Activated CD4-positive, alpha-beta T cell treated with anti-CD3 and anti-CD28 coated beads, Interleukin-10, Interleukin-2, amounts not matched to agents 100 ng/mL and 50 ng/mL, durations not matched to agents 16 hours and 8 hours (primary cell): ENCODE measurements at places on chromosomes 13 and 19.

DNA sequence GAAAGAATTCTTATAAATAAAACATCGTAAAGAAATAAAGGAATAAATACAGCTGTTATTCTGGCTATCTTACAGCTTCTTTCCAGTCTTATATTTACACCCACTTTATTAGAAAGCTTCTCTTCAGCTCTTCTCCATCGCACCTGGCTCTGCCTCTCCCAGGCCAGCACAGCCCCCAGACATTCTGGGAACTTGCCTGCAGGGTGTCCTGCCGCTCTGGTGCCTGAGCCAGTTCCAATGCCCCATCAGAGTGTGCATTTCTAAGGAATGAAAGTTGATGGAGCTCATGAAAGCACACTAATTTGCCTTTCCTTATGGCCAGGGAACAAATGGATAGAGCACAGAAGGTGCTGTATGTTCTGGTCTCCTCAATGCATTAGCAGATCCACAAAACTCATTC is 68.7 kb downstream of the MIPEP start:
- DNase-seq: no peak

- DNase-seq: peak; percentile 19
Measured at GRCh38 chr13:114019367-114019766, 45.5 kb upstream of the C13orf46 start.

DNA sequence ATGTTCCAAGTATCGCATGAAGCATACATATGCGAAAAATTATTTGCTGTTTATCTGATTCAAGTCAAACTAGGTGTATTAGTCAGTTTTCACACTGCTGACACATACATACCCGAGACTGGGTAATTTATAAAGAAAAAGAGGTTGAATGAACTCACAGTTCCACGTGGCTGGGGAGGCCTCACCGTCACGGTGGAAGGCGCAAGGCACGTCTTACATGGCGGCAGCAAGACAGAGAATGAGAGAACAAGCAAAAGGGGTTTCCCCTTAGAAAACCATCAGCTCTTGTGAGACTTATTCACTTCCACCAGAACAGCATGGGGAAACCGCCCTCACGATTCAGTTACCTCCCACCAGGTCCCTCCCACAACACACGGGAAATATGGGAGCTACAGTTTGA is 13.0 kb upstream of the PROZ start:
- peak; percentile 26 for DNase-seq

- no peak for DNase-seq
Measured at GRCh38 chr19:40224342-40225150, 1.9 kb downstream of the CCNP start.

GRCh38 chr19:11293433-11294389 is 2.2 kb upstream of the TSPAN16 start:
- peak; percentile 91 for DNase-seq

DNA sequence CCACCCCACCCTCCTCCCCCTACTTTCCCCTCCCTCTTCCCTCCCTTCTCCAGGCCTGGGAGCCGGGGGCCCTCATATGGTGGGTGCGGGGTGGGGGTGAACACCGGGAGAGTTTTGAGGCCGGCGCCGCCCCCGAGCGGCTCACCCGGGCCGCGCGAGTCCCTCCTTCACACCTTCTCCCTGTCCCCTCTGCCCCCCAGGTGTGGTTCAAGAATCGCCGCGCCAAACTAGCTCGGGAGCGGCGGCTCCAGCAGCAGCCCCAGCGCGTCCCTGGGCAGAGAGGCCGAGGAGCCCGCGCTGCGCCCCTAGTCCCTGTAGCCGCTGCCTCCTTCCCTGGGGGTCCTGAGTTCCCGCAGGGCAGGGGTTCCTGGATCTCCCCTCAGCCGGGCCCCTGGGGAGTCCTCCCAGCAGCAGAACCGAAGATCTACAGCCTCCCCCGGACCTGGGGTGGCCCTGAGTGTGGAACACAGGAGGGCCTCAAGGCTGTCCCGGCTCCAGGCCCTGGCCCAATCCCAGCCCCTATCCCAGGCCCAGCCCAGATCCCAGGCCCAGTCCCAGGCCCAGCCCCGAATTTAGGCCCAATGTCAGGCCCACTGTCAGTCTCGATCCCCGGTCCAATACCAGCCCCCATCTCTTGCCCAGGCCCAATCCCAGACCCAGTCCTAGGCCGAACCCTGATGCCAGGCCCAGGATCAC is 1.7 kb downstream of the TPRX2 start:
- no peak for DNase-seq

GRCh38 chr13:106061781-106062180 is 473.7 kb downstream of the EFNB2 start:
- no peak for DNase-seq

- DNase-seq: no peak
Measured at GRCh38 chr13:97976610-97977521, 23.4 kb downstream of the IPO5 start.

DNA sequence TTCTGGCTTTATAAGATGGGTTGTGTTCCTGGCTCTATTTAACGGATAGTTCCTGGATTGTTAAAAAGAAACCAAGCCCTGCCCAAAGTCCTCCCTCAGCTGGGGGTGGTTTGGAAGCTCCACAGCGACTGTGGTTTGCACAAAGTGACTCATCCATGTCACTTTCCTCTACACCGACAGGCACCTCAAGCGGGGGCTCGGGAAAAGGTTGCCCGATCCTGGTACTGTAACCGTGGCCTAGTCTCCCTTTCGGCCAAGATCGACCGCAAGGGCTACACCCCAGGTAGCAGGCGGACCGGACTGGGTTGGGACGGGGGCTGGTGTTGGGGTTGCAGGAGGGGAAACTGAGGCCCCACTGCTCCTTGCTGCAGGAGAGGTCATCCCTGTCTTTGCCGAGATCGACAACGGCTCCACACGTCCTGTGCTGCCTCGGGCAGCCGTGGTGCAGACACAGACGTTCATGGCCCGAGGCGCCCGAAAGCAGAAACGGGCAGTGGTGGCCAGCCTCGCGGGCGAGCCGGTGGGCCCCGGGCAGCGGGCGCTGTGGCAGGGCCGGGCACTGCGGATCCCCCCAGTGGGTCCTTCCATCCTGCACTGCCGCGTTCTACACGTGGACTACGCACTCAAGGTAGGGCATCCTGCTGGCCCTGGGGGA is 1.6 kb downstream of the ARRDC2 start:
- DNase-seq: peak; percentile 57

GRCh38 chr19:18789883-18790565 is 1.1 kb downstream of the COMP start:
- DNase-seq: no peak

DNA sequence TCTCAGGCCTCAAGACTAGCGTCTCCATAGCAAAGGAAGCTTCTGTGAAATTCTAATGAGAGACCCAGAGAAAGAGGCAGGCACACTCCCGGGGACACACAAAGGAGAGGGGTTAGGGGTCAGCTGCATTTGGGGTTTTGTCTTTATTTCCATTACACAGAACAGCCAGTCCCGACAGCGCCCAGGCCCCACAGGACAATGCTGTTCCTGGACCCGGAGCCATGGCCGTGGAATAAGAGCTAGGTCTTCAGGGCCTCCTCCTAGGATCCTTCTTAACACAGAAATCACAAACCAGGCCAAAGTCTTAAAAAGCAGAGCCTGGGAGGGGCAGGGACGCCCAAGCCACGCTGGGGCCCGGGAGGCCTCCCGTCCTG is 22.8 kb downstream of the KCTD15 start:
- no peak for DNase-seq

GRCh38 chr13:94433055-94433961 is 46.2 kb downstream of the DCT start:
- peak; percentile 42 for DNase-seq

GRCh38 chr13:39604756-39605155 is 1.8 kb upstream of the LHFPL6 start:
- DNase-seq: no peak

DNA sequence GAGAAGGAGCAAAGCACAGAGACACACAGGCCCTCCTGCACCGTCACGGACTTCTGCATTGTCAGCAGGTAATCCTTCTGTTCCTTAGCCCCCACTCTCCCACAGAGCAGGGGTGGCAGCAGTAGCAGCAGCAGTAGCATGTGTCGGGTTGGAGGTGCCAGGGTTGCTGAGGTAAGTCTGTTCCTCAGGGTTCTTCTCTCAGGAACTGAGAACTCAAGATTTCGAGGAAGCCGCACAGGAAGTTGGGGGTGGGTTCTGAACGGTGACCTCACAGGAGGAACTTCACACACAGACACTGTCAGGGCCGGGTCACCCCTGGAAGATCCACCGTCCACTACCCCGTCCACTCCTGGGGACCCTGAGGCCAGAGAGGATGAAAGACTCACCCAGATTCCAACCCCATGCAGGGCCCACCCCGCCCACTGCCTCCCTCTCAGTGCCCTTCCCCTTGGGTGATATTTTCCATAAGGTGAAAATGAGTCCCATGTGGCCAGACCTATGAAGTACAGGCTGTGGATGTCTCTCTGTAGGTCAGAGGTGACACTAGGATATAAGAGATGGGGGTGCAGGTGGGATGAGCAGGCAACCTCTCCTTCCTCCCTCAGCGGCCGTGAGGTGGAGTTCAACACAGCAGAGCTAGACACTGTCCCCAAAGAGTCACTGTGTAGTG is at the start of gene SIGLEC12:
TSS of gene SIGLEC12 (minus strand) at position 207 of the 670 bp plus-strand sequence. CDS start at position 140, 67 bp downstream.
- DNase-seq: peak; percentile 18

GRCh38 chr13:38204556-38204955 is 145.1 kb upstream of the UFM1 start:
- DNase-seq: no peak

DNA sequence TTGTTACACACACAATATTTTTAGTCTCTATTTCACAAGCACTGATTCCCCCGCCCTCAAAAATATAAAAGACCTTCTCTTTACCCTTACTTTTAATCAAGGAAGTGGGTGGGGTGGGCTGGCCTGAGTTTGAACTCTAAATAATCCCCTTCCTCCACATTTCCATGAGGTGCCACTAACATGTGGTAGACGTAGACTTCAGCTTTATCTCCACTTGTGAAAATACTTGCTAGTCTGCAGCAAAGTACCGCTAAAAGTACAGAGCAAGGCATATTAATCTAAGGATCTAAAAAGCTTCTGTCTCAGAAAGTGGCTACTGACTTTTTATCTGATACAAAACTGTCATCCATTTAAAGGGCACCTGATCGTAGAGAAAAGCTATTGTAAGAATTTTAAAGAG is 739.6 kb upstream of the SLC10A2 start:
- no peak for DNase-seq

DNA sequence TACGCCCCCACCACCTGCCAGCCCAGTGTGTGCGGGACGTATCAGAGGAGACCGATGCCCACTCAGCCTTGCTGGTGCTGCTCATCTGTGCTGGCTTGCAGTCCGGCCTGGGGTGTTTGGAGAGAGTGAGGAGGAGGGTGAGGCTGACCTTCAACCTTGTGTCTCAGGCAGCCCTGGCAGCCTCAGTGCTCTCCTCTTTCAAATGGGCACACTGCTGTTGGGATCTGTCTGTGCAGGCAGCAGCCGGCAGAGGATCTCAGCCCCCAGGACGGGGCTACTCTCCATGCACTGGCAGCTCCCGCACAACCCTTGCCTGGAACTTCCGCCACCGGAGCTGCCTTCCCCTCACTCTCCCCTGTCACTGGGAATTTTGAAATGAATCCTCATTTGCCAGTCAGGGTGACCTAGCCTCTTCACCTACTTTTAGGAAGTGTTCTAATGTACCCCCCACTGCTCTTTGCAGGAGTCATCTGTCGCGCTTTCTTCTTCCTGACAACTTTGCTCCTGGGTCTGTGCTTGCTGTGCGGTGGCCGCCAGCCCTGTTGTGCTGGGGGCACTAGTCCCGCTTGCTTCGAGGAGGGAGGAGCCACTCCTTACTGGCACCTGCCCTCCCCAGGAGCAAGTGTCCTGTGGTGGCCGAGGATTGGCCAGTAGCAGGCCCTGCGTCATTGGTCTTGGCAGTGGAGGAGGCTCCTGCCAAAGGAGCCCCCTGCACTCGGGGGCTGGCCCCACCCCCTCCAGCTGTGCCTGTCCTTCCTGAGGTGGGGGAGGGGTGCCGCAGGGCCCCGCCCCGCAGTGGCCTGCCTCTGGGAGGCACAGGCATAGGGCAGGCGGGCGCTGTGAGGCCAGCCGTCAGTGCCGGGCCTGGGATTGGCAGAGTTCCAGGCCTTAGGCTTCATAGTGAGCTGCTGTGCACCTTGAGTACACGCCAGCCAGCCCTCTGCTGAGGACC is 53.4 kb downstream of the TSSK6 start:
- peak; percentile 45 for DNase-seq

DNA sequence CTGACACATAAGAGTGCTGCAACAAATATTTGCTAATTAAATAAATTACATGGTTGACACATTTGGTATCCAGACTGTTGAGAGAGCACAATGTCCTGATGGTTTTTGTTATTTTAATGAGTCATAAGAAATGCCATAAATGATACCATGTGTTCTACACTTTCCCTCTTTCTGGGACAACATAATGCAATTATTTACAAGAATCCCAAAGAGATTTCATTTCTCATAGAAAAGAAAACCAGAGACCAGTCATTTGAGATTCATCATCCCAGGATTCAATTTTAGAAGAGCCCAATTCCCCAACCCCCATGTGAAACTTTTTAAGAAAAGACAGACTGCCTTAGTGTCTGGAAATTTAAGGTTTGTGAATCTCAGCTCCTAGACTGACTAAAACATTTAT is 399.6 kb downstream of the DCT start:
- no peak for DNase-seq

DNA sequence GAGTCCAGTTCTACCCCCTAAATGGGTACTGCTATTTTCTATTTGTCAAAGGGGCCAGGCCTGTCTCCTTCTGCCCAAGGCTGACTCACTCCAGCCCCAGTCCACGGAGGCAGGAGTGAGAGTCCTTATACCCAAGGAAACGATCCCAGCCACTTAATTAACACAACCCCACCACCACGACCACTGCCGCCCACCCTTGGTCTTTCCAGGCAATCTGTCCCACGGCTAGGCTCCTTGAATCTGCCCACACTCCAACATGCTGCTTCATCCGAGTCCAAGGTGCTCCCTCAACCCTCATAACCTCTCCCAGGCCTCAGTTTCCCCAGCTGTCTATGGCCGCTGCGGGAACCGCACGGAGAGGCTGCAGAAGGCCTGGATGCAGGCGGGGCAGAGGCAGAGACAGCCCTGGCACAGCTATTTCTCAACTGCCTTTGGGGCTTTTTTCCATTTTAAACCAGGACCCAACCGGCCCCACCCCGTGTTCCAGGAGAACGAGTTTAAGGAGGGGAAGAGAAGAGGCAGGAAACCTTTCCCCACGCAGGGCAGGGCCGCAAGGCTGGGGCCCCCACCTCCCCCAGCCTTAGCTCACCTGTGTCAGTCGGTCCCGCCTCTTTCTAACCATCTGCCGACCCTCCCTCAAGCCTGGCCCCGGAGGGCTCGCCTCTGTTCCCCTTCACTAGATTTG is 746 bp downstream of the RAB3D start:
- DNase-seq: no peak

- no peak for DNase-seq
Measured at GRCh38 chr19:49408816-49409440, 14.3 kb downstream of the PTH2 start.

- DNase-seq: no peak
Measured at GRCh38 chr19:7328647-7329046, 20.1 kb upstream of the ARHGEF18 start.

- no peak for DNase-seq
Measured at GRCh38 chr19:6023085-6023682, 45.2 kb upstream of the RANBP3 start.

- no peak for DNase-seq
Measured at GRCh38 chr13:99862244-99862643, 109.3 kb downstream of the ZIC5 start.

GRCh38 chr13:59566561-59566960 is 597.2 kb downstream of the DIAPH3 start:
- DNase-seq: no peak

GRCh38 chr13:113753171-113753570 is 5.9 kb upstream of the TMEM255B start:
- no peak for DNase-seq

GRCh38 chr19:12983091-12983490 is 12.2 kb upstream of the NFIX start:
- no peak for DNase-seq
